Bronchial epithelial cell (primary cell): ENCODE measurements at places on chromosomes 1 and 21. TPM values are rescaled to one million over a fixed set of nuclear protein-coding genes. Genes with fewer than 3 reads are reported as not detected.

GRCh38 chr1:228930479-228930957 is 195.2 kb downstream of the RHOU start:
- DNase-seq, result peak; percentile 13

DNA sequence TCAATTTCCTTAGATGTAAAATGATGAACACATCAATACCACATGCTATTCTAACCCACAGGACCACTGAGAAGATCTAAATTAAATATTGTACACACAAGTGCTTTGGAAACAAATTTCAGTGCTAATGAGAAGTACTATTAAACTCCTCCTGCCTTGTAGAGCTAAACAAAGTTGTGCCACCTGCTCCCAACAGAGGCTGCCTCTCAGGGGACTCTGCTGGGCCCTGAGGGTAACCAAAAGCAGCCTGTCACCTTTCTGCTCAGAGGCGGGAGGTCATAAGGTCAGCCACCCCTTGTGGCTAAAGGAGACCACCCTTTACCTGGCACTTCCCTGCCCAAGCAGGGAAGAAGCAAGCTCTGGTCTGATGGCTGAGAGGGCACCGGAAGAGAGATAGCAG is 6.3 kb downstream of the SLC9A1 start:
- DNase-seq, result no peak

GRCh38 chr1:24150234-24151174 is 7.6 kb upstream of the IL22RA1 start:
- DNase-seq, result peak; percentile 84

DNA sequence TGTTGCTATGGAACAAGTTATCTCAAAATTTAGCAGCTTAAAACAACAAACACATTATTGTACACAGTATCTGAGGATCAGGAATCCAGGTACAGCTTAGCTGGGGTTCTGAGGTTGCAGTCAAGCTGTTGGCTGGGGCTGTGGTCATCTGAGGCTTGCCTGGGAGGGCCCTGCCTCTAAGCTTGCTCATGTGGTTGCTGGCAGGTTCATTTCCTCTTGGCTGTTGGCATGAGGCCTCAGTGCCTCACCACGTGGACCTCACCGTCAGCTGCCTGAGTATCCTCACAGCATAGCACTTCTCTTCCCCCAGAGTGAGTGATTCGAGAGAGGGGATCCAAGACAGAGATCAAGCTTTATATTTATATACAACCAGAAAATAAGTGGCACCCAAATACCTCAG is 18.6 kb downstream of the NTPCR start:
- DNase-seq, result no peak

GRCh38 chr21:18204931-18205330 is 39.7 kb upstream of the CHODL start:
- no peak for DNase-seq

GRCh38 chr1:47431534-47431933 is 6.3 kb upstream of the FOXD2 start:
- DNase-seq, result peak; percentile 54

GRCh38 chr1:8745749-8746390 is 71.6 kb downstream of the RERE start:
- no peak for DNase-seq

SGIP1 gene
- 0.79 TPM in 1 of 2 replicates, not detected in the other for total RNA-seq

KRTAP26-1 gene
- not detected in 2 replicates for total RNA-seq

CHODL gene
- total RNA-seq, result under 0.01 TPM in 1 of 2 replicates, not detected in the other

CALML6 gene
- total RNA-seq, result under 0.01 and 0.77 TPM in 2 replicates
